ENCODE measurements at places on chromosomes 13 and 19.

- no peak for DNase-seq
These were observed 26.6 kb downstream of the MCF2L start for GRCh38 chr13:112995395-112996191.

GRCh38 chr19:8686549-8686948 is 12.0 kb downstream of the ACTL9 start:
- no peak for DNase-seq

DNA sequence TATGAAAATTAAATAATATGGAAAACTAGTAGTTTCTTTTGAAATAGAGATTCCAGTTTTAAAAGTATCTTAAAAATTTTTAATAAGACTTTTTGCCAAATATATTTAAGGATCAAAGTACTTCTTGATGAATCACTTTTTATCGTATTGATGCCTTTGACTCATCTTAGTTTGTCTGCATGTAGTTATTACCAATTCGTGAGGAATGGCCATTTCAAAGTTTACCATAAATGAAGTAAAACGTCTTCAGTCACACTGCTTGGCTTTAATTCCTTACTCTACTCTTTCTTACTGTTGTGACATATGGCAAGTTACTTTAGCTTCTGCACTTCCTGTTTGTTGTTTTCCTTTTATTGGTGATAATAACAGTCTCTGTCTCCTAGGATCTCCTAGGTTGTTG is 38.3 kb downstream of the NDFIP2 start:
- no peak for DNase-seq

GRCh38 chr19:49651029-49651819 is 9.2 kb downstream of the SCAF1 start:
- no peak for DNase-seq

GRCh38 chr13:23385931-23386330 is 47.6 kb downstream of the SACS start:
- DNase-seq, result no peak

All from dorsolateral prefrontal cortex (tissue), 122 donors.